ENCODE measurements at places on chromosomes 4 and X.

GRCh38 chr4:123913598-123913997 lies 517.0 kb downstream of the SPRY1 start:
- DNase-seq = no peak

- no peak for DNase-seq
Measured at GRCh38 chr4:174012135-174012885, 271.2 kb downstream of the FBXO8 start.

GRCh38 chr4:39655211-39655610 lies 16.5 kb upstream of the SMIM14 start:
- no peak for DNase-seq

- no peak for DNase-seq
Measured at GRCh38 chr4:170079981-170080380, 9.8 kb downstream of the AADAT start.

DNA sequence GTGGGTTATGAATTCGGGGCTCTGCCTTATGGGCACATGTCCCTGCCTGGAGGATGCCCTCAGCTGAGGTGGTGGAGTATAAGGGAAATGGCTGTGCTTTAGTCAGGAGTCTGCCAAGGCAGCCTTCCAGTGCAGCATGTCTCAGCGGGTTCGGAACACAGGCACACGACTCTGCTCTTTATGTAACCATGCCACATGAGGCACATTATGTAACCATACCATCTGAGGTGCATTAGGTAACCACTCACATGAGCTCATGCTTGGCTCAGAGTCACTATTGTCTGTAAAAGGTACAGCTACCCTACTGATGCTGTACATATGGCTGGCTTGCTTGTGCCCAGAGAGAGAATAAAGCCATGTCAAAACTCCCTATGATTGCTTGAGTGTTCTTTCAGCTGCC lies 723.6 kb downstream of the TRAM1L1 start:
- DNase-seq = no peak

DNA sequence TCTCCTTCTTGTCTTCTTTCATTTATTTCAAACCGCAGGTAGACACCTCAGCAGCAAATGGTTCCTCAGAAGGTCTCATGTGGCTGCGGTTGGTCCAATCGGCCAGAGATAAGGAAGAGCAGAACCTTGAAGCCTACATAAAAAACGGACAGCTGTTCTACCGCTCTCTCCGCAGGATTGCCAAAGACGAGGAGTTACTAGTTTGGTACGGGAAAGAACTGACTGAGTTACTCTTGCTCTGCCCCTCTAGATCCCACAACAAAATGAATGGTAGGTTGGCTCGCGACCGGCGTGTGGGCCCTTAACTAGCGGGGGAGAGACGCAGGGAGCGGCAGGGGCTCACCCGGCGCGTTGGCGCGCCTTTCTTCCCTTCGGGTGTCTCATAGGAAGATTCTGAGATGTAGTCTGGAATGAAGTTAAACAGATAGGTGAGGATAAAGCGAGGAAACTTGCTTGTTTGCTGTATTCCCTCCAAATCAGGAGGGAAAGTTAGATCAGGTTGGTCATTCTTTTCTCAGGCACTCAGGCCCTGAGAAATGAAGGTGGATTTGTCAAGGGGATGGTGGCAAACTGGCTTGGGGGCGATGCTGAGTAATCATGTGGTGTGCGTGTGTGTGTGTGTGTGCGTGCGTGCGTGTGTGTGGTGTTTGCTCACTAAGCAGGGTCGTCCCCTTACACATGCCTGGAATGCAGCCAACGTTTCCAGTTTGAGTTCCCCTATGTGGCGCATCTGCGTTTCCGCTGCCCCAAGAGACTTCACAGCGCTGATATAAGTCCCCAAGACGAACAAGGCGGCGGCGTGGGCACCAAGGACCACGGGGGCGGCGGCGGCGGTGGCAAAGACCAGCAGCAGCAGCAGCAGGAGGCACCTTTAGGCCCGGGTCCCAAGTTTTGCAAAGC lies 4.2 kb downstream of the PRDM8 start:
- DNase-seq = peak; percentile 82

DNA sequence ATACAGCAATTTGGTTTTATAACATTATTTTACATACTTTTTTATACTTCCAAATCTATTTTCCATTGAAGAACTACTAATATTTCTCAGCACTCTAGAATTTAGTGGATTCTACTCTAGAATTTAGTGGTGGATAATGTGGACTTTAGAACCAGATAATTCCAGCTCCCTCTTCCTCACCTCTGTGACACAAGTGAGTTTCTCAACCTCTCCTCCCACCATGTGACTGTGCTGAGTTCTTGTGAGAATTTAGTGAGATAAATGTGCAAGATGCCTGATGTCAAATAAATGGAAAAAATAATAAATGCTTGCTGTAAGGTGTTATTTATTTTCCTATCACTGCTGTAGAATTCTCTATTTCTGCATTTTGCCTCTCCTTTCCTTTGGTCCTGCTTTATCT lies 107.3 kb downstream of the CPEB2 start:
- DNase-seq = no peak

DNA sequence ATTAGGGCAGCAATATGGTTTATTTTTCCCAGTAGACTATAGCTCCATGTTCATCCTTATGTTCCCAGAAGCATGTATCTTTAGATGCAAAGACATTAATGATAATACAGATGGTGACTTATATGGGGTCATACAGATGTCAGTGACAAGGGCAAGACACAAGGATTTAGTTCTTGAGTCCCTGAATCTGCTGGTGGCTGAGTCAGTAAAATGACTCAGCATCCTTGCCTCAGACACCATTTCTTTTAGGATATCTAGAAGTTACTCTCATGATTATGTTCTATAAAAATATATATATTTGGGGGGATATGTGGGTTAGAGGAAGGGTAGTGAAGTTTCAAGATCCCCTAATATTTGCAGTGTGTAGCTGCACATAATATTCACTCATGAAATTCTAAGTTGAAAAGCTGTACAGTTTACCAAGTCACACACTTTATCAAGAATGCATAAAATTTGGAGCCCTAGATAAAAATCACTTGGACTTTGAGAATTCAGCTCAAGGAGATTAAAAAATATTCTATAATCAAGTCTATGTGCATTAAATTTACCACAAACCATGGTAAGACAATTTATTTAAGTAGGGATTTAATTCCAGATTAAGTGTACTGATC lies 101.9 kb downstream of the LNX1 start:
- no peak for DNase-seq

Measured in activated CD4-positive, alpha-beta T cell treated with anti-CD3 and anti-CD28 coated beads for 4 hours (primary cell).